ENCODE measurements at places on chromosomes 12 and 14.

GRCh38 chr12:117599849-117600248 is 238.4 kb upstream of the NOS1 start:
- no peak for DNase-seq

DNA sequence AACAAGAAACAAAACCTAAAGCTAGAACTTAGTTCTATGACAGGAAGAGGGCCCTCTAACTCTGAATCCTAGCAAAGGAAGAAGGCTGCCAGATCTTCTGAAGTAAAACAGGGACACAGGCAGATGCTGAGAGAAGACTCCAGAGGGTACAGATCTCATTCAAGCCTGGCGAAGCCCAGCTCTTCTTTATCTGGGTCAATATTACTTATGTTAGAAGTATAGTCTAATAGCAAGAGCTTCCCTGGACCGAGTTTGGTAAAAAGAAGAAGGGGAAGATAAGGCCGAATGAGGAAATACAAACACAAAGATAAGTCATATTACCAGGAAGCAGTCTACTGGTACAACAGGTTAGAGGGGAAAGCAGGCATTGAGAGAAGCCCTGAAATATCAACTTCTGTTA is 79.9 kb upstream of the CCDC91 start:
- no peak for DNase-seq

- DNase-seq, result peak; percentile 58
Observed at GRCh38 chr14:54902521-54903420, at the start of gene GCH1. Gene GCH1 (minus strand): TSS chr14:54902826. CDS start chr14:54902663, 163 bp downstream.

GRCh38 chr14:54778618-54779345 is 123.8 kb downstream of the GCH1 start:
- no peak for DNase-seq

DNA sequence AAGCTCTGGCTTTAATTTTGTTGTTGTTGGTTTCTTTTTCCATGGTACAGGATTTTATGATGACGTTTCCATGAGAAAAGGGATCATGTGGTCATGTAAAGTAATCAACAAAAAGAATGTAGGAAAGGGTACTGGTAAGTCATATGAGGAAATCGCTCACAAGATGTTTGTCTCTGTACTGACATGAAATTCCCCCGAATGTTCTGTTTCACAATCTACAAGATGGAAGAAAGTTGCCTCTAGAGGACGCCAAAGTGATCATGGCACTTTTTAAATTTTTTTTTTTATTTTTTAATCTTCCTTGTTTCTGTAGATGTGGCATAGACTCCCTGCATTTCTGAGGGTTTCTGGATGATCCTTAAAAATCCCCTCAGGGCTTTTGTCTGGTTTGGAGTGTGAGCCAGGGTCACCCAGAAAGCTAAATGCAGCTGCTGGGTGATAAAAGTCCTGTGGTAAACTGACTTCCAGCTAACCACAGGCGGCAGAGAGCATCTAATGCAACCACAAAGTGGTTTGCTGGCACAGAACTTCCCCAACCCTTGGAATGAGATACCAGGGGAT is 393.5 kb downstream of the CCDC91 start:
- DNase-seq, result no peak

DNA sequence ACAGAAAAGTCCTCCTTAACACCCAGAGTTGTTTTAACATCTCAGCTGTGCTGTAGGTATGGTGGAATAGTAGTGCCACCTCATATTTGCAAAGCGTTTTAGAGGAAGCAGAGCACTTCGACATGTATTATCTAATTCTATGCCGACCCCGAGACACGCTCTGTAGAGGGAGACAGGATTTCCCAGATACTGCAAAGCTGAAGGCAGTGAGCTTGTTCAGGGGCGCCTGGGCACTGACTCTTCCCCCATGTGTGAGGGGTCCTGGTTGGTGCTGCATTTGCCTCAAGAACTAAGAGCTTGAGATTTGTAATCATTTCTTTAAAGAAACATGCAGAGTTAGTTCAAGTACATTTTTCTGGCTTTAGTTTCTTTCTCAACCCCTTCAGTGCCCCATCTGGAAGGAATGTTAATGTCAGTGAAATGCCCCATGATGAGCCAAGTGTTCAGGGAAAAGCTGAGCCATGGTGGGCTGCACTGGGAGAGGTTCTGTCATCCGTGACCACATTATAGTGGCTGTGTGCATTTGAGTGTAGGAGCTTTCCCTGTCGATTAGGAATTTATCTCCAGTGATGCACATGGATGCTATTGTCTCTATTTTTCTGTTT is 66.3 kb downstream of the MBIP start:
- no peak for DNase-seq

DNA sequence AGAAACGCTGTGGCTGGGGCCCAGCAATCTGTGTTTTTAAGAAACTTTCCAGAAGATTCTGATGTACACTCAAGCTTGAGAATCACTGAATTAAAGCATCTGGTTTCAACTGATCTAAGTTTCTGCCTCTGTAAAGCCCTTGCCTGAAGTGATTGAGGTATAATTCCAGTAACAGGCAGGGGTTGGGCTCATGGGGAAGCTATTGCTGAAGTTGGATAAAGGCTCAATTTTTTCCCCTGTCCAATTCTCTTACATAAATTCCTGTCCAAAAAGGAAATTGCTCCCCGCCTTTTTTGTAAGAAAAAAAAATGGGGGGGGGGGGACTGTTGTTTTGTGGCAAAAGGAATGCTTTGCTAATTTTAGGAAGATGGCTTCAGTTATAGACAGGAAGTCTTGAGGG is 337.4 kb downstream of the NUAK1 start:
- no peak for DNase-seq

- DNase-seq, result no peak
Observed at GRCh38 chr14:30142216-30142615, 214.6 kb upstream of the PRKD1 start.

GRCh38 chr12:102305486-102305885 is 107.9 kb upstream of the PMCH start:
- DNase-seq, result no peak

GRCh38 chr12:13372386-13372785 is 175.9 kb downstream of the EMP1 start:
- no peak for DNase-seq

DNA sequence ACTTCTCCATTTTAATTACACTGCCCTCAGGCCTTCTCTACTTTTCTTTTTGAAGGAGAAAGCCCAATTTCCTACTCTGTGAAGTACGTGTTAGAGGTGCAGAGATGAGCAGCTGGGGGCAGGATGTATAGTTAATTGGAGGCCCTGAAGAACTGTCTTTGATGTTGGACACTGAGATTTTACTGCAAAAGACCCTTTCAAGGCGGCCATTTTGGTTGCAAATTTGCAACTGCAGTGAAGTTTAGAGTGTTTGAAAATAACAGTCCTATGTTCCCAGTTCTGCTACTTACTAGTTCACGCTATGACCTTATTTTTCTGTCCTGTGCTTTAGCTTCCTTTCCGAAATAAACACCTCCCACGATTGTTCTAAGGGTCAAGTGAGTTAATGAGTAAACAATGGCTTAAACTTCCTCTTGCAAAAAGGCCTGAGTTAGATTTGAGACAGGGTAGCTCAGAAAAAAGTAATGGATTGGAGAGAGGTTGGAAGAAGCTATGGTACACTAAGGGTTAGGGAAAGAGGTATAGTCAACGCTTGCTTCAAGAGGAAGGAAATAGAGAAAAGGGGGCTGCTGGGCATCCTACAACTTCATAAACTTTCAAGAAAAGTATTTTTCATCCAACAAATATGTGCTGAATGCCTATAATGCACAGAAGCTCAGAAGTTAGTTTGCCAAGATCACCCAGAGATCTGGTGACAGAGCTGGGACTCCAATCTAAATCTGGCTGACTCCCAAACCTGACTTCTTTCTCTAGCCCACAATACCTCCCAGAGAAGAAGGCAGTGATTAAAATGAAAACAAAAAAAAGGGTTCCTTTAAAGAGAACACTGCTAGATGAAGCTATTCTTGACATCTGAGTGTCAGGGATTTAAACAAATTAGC is 26.4 kb upstream of the DICER1 start:
- no peak for DNase-seq

- DNase-seq, result no peak
Observed at GRCh38 chr14:64549791-64550620, at the start of gene PPP1R36. Gene PPP1R36 (plus strand): TSS chr14:64549961. CDS start chr14:64549998, 37 bp downstream.

GRCh38 chr12:118611295-118611694 is 234.9 kb downstream of the SUDS3 start:
- no peak for DNase-seq

- DNase-seq, result no peak
Observed at GRCh38 chr14:80973931-80974641, 18.7 kb downstream of the TSHR start.

DNA sequence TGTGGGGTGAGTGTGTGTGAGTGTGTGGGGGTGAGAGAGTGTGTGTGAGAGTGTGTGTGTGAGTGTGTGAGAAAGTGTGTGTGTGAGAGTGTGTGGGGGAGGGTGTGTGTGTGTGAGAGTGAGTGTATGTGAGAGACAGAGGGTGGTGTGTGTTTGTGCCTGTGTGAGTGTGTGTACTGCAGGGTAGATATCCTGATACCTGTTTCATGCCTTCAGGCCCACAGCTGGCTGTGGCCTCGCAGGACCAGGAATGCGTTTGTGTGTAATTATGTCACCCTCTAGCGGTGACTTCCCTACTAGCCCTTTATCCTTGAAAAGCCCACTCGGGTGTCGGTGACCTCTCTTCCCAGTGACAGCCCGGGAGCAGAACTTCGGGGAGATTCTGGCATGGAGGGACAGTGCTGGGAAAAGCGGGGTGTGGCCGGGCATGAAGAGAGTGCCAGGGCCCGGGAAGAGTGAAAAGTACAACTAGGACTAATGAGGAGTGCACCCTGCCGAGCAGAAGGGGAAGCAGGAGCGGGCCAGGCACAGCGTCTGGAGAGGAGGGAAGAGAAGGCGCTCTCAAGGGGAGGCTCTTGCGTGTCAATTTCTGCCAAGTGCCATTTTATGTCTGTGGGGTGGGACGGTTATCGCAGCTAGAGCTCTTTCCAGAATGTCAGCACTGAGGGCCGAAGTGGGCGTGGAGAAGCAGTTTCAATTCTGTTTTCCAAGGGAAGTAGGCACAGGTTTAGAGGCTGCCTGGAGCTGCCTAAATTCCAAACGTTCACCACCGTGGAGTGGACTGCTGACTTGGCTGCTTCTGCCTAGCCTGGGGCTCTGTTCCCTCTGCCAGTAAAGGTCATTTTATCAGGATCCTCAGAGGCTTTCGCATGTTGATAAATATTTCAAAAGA is 11.0 kb upstream of the FBXL14 start:
- no peak for DNase-seq

DNA sequence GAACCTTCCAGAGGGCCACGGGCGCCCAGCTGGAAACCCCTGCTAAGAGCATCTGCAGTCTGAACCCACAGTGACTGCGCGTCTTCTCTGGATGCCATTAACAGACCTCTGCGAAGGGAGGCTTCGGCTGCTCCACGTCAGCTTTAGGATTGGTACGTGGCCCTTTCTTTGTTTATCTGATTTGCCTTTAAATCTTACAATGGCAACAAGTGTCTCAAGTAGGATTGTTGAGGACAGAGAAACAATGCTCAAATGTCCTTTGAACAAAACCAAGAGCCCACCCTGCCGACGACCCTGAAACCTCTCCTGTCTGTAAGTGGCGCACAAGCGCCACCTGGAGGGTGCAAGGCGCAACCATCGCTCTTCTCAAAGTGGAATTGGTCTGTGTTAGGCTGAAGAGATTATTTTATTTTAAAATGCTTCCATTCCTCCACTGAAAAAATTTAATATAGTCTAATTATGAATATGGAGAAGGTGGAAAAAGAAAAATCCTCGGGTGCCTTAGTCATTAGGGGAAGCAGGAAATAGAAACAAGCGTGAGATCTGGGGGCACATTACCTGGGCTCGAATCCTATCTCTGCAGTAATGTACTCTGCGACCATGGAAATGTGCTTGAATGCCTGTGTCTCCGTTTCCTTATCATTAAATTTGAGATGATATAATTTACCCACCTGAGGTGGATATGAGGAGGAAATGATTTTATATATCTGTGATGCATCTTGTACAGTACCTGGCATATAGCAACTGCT is 82.6 kb upstream of the PTPRB start:
- no peak for DNase-seq

GRCh38 chr12:47819138-47819895 is 386 bp downstream of the HDAC7 start:
- DNase-seq, result peak; percentile 68

DNA sequence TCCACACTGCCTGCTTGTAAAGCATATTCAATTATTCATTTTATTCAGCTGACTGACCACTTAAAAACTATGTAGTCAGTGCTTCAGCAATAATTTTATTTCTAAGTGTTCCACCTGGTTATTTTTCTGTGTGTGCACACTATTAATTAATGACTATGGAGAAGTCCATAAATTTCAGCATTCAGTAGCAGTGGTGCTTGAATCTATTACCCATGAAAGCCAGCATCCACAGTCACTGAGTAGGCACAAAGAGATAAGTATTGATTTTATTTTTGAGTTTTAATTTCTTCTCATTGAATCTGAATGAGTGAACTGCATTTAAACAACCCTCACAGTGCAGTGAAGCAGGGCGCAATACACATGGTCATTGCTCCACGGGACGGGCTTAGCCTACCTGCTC is 643.1 kb downstream of the GALC start:
- DNase-seq, result no peak

- no peak for DNase-seq
Observed at GRCh38 chr14:87325741-87326140, 667.2 kb downstream of the GALC start.

- DNase-seq, result no peak
Observed at GRCh38 chr12:67721248-67721647, 72.7 kb downstream of the DYRK2 start.

GRCh38 chr14:101733211-101733610 is 28.3 kb upstream of the PPP2R5C start:
- no peak for DNase-seq

GRCh38 chr12:83256562-83256961 is 569.9 kb downstream of the TMTC2 start:
- DNase-seq, result no peak

DNA sequence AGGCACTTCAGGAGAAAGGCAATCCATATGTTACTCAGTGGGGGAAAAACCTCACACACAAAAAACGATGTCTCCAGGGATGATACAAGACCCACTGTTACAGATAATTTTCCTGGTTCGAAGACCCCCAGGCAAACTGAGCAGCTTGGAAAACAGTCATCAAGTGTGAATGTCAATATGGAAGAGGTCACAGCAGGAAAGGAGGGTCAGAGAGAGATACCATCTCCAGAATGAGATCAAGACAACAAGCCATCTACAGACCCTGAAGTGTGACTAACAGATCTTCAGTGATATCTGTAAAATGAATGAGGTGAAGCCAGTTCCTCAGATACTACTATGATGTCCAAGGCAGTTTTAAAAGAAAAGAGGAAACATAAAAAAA is 28.6 kb downstream of the GNS start:
- DNase-seq, result no peak
